ENCODE measurements at places on chromosomes 1 and 21.
A peak's percentile ranks its signal among the peaks of the same experiment; 100 is the strongest.

- DNase-seq, result no peak
These were observed 43.5 kb downstream of the PLA2G4A start for GRCh38 chr1:186872291-186872690.

DNA sequence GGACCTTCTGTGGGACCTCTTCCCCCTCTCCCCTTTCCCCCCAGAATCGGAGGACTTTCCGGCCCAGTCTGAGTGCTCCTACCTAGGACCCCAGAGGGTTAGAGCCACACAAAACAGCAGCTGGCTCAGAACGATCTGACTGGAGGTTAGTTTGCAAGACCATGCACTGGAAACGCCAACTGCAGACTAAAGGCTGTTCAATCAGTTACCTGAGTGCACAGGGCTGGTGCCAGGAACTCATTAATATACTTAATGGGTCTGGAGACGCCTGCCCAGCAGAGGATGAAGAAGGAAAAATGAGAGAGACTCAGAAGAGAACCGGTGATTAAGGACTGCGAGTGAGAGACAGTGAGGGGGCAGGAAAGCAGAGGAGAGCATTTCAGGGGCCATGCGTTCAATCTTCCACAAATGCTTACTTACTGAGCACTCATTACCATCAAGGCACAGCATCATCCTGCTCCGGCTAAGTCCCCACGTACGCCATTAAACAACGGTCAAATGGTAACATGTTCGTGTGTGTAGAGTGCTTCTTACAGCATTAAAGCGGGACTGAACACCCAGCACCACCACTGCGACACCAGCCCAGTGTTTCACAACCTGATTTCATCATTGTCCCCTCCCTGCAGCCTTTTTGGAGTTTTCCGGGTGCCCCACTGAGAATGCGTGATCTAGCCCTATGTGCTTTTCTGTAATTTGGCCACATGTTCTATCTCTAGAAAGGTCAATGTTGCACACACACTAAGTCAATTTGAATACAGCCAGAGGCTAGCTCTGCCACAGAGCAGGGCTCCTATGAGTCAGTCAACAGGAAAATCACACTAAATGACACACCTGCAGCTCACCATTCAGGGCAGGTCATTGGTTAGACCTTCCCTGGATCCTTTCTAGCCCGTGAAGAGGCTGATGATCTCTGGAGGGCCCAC is 7.6 kb downstream of the ENO1 start:
- peak; percentile 74 for DNase-seq

GRCh38 chr1:153309441-153309840 is 3.3 kb downstream of the PGLYRP3 start:
- DNase-seq, result no peak

DNA sequence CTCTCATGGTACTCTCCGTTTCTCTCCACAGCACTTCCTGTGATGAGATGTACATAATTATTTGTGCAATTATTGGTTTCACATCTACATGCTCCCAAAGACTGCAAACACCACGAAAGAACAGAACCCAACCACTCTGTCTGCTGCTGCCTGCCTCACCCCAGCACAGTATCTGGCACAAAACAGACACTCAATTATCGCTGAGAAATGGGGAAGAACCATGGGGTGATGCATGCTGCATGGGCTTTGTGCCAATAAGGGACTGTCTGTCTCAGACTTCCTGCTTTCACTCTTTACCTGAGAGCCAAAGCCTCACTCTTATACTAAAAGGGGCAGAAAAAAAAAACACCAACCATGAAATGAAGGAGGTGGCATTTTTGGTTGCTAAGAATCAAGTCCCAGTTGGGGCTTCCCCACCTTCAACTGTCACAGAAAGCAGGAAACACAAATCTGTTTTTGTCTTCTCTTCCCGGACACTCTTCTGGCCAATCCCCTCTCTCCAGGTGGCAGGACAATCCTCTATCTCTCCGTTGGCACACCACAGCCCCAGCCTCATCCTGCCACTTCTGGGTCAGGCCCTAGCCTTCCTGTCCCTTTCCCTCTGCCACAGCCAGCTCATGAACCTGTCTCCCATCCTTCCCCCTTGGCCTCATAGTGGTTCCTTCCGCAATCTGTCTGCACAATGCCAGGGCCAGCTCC is 82.0 kb downstream of the TGFBR3 start:
- peak; percentile 64 for DNase-seq

GRCh38 chr1:171583591-171584201 is 38.3 kb upstream of the MYOCOS start:
- no peak for DNase-seq
